EL (cell line): ENCODE measurements at places on chromosomes 13 and 19.

GRCh38 chr13:20146381-20146780, 14.5 kb downstream of the GJA3 start:
- no peak for DNase-seq

DNA sequence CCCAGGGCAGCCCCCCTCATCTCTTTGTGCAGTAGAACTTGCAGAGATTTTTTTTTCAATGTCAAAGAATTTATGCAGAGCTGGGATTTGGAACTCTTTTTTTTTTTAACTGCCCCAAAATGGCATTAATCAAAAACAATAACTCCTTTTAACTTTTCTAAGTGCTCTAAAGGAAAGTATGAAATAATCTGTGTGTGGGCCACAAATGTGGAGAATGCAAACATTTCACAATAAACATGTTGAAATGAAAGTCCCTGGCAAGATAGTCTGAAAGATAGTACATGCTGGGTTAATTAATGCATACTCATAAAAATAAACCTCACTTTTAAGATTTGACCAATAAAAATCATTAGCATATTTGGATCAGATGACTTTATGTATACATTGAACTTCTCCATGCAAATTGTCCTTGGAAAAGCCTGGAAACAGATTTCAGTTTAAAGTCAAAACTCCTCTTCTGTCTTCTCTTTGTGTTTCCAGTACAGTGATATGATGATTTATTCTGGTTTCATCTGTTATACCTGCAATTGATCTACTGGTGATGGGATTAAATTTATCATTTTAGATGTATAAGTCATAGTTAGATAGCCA, 30.5 kb upstream of the ZNF536 start:
- no peak for DNase-seq

DNA sequence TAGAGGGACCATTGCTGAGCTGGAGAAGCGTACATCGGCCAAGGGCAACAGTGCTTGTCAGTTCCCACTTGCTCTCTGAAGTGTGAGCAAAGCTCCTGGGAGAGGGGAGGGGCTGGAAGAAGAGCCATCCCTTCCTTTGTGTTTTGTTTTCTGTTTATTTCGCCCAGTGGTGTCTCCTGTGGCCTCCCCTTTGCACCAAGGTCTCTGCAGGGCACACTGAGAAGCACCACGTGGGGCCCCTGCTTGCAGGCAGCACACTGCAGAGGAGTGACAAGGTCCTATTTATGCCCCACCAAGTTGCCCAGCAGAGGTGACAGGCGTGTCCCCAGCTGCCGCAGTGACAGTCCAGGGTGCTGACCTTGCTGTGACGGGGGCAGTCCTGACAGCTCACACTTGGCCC, 24.0 kb downstream of the GRIN2D start:
- DNase-seq: no peak

DNA sequence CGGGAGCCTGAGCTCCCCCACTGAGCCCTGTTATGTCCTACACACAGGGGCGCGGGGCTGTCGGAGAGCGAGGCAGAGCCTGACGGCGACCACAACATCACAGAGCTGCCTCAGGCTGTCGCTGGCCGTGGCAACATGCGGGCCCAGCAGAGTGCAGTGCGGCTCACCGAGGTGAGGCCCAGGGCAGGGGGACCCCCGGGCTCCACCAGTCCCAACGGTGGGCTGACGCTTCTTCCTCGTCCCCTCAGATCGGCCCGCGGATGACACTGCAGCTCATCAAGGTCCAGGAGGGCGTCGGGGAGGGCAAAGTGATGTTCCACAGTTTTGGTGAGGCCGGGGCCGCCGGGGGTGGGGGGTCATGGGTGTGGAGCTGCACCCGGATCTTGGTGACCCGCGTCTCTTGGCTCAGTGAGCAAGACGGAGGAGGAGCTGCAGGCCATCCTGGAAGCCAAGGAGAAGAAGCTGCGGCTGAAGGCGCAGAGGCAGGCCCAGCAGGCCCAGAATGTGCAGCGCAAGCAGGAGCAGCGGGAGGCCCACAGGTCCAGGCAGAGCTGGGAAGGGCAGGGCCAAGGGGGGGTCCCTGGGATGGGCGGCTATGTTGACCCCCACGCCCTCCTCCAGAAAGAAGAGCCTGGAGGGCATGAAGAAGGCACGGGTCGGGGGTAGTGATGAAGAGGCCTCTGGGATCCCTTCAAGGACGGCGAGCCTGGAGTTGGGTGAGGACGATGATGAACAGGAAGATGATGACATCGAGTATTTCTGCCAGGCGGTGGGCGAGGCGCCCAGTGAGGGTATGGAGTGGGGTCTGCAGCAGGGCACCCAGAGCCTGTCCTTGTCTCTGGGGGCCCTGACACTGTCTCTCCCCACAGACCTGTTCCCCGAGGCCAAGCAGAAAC, 1.2 kb upstream of the P2RY11 start:
- DNase-seq: no peak

DNA sequence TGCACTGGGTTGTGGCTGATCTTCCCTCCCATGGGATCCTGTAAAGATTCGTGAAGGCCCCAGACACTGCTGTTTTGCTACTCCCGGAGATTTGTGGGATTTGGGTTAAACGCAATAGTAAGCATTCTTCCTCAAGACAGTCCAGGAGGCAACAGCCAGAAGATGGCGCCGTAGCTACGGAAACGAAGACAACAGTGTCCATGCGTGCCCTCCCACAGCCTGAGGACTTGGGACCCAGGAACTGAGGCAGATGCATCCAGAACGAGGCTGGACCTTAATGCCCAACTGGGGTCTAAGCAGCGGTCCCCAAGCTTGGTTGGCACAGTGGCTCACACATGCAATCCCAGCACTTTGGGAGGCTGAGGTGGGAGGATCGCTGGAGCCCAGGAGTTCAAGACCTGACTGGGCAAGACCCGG, 57.6 kb upstream of the ZNF507 start:
- peak; percentile 65 for DNase-seq

- DNase-seq: peak; percentile 86
These were observed 13.3 kb upstream of the CACNG6 start for GRCh38 chr19:53977991-53978731.

DNA sequence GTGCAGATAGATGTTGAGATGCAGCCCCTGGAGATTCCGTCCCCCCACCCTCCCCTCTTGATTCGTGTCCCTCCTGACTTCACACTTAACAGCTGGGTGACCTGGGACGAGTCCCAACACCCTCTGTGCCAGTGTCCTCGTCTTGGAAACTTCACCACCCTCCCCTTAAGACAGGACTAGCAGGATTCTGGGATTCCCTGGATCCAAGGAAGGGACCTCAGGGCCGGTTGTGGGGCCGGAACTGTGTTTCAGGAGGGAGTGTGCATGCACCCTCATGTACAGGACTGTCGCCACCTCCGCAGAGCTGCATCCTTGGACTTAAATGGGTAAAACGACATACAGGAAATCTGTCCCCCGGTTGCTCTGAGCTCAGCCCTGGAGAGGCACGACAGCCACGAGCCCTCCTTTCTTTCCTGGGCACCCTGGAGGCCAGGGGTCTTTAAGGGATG, 990 bp downstream of the MYO9B start:
- DNase-seq: peak; percentile 42

GRCh38 chr13:52195401-52195837, 36.0 kb upstream of the NEK3 start:
- peak; percentile 66 for DNase-seq

GRCh38 chr19:6078068-6078467, 32.2 kb downstream of the RFX2 start:
- no peak for DNase-seq

GRCh38 chr19:39677961-39678889, 22.5 kb downstream of the LGALS16 start:
- no peak for DNase-seq

GRCh38 chr13:21043898-21044297, 17.5 kb downstream of the LATS2 start:
- DNase-seq: peak; percentile 57

GRCh38 chr19:14786421-14786851, 8.1 kb upstream of the ADGRE2 start:
- DNase-seq: peak; percentile 19

DNA sequence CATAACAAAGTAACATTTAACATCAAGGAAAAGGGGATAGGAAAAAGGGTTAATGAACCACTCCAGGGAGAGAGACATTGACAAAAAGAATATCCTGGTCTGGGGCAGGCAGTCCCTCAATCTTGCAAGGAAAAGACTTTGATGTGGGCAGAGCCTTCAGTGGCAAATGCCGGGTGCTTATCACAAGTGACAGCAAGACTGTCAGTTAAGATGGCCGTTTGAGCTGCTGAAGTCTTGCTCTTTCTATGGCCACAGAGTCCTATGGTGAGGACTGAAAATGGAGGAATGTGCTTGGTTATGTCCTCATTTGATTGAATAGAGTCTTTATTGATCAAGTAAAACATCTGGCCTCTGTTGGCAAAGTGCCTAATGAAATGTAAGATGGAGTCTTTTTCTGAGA, 112.1 kb downstream of the B3GLCT start:
- DNase-seq: no peak

- DNase-seq: no peak
These were observed 20.7 kb upstream of the XPO4 start for GRCh38 chr13:20923272-20923671.

DNA sequence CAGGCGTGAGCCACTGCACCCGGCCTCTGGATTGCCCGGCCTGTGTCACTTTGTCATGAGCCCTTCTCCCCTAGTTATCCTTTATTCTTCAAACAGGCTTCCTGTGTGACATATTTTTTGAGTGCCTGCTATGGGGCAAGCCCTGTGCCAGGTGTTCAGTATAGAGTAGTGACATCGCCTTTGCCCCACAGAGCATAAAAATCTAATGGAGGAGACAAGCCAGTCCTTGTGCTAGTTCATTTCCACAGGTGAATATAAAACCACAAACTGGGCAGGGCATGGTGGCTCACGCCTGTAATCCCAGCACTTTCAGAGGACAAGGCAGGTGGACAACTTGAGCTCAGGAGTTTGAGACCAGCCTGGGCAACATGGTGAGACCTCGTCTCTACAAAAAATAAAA, 43.2 kb downstream of the BBC3 start:
- DNase-seq: no peak

GRCh38 chr13:98428256-98428966, 148.5 kb downstream of the STK24 start:
- no peak for DNase-seq

DNA sequence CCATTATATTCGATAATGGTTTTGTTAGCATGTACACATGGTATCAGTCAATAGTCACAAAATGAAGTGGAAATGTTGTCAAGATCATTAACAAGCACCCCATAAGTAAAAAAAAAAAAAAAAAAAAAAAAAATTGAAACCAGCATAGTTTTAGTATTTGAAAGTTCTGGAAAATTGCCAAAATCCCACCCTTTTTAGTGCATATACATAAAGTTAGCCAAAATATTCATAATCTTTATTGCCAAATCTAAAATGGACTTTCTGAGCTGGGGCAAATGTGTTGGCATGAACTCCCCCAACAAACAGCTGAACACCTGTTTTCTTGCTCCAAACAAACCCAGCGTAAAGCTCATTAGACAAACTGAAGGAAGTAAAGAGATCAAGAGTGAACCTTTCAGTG, 73.9 kb downstream of the MZT1 start:
- DNase-seq: no peak

GRCh38 chr19:10052602-10053360, 33.3 kb upstream of the SHFL start:
- no peak for DNase-seq

GRCh38 chr19:19655641-19656343, 7.7 kb downstream of the ATP13A1 start:
- no peak for DNase-seq

DNA sequence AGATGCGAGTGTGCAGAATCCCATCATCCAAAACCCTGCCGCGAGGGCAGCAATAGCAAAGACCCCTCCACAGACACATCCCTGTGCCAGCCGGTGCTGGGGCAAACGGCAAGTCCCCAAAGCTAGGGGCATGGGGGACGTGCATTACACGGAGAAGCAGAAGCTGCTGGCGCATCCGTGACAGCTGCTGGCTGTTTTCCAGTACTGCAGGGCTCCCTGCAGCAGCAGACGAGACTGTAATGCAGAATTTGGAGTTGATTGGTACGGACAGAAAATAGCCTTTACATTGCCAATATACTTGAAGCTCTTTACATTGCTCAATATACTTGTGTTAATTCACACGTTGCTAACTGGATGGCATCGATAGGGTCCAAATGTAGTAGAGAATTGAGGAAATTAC, 77.2 kb upstream of the TMTC4 start:
- no peak for DNase-seq

GRCh38 chr19:35346193-35347052, 1.3 kb upstream of the FFAR1 start:
- no peak for DNase-seq

DNA sequence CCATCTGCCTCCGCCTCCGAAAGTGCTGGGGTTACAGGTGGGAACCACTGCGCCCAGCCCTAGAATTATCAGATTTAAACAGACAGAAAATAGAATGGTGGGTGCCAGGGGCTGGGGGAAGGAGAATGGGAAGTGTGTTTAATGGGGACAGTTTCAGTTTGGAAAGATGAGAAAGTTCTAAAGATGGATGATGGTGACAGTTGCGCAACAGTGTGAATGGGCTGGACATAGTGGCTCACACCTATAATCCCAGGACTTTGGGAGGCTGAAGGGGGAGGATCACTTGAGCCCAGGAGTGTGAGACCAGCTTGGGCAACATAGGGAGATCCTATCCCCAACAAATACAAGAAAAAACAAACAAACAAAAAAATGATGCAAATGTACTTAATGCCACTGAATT, 15.9 kb downstream of the KANK2 start:
- DNase-seq: no peak

DNA sequence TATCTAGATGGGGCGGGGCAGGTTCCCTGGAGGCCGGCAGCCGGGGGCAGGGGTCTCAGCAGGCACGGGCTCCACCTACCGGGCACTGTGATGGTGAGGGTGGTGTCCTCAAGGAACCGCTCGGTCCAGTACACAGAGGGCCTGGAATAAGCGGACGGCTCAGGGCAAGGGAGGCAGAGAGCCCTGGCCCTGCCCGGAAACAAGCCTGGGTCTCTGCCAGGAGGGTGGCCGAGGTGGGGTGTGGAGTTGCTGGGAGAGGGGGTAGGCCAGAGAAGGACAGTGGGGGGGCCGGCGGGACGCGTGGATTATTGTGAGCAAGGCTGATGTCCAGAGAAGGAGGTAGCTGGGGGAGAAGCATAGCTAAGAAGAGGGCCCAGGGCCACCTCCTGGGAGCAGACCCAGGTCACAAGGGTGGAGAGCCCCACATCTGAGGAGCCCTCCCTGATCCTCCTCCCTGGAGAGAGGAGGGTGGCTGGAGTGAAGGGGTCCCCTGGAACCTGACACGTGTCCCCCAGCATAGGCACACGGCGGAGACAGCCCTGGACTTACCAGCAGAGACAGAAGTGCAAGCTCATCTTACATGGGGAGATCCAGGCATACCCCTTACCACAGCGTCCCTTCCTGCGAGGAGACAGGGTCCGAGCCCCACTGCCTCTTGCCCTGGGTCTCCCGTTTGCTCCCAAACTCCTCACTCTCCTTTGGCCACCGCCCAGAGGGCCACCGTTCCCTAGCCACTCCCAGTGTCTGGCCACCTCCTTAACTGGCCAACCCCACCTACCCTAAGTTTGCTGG, 29.0 kb upstream of the MIER2 start:
- DNase-seq: no peak
